H9 (cell line): ENCODE measurements at places on chromosomes 16 and 17. TPM values are rescaled to one million over a fixed set of nuclear protein-coding genes. Genes with fewer than 3 reads are reported as not detected.

CES5A gene
- not detected in 2 replicates for total RNA-seq

DNA sequence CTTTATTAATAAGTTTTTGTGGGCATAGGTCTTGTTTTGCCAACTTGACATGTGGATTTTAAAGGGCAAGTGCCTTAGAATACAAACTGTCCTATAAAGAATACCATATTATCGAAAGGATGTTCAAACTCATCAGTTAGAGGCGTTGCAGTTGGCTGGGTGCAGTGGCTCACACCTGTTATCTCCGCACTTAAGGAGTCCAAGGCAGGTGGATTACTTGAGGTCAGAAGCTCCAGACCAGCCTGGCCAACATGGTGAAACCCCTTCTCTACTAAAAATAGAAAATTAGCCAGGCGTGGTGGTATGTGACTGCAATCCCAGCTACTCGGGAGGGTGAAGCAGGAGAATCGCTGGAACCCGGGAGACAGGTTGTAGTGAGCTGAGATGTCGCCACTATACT lies 472.0 kb downstream of the WWOX start:
- DNase-seq, result no peak

DNA sequence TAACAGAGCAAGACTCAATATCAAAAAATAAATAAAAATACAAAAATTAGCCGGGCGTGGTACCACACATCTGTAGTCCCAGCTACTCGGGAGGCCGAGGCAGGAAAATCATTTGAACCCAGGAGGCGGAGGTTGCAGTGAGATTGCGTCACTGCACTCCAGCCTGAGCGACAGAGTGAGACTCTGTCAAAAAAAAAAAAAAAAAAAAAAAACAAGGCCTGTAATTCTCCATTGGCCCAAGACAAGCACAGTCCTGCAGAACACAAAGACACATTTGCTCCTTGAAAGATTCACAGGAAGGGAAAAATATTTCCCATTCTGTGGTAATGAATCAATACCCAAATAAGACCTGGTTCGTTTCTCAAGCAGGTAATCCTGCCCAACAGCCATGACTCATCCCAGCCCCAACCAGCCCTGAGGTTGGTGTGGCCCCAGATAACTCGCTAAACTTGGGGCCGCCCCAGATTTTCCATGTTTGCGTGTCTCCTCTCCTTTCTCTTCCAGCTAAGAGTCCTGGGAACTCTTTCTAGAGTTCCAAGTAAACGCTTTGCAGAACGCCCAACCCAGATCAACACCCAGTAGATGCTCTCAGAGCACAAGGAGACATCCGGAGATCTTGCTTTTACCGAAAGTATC lies 40.3 kb upstream of the SNN start:
- no peak for DNase-seq

DNA sequence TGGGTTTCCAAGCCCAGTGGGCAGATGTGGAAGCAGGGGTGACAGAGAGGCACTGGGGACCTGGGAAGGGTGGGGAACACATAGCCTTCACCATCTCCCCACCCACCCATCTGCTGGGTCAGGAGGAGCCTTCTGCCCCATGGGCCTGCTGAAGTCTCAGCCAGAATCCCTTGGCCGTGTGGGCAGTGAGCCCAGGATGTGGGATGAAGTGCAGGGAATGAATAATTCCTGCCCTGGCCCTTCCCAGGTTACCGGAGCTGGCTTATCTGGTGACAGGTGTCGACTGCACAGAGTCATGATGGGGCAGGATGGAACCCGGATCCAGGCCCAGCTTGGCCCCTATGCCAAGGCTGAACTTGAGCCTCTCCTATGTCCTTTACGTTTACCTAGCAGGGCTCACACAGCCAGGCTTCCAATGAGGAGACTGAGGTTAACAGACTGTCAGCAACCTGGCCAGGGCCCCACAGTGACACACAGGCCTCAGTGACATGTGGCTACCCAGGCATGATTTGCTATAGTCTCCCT lies 17.5 kb downstream of the ATP2A3 start:
- no peak for DNase-seq

OR2C1 gene
- total RNA-seq, result not detected in 2 replicates

DNA sequence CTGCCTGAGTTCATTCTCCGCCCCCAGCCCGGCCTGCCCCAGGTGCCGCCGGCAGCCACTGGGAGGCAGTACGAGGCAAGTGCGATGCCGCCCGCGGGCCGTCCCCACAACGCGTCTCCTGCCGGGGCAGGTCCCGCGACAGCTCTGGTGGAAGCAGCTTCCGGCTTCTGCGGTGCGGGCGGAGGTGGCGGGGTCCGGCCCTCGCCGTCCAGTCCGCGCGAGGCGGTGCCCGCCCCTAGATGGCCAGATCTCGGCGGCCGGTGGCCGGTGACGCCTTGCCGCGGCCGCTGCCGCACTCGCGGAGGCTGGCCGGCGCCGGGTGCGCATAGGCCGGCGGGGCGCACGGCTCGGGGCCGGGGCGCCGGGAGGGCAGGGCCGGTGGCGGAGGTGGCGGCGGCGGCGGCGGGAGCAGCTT lies 1.8 kb downstream of the GJD3 start:
- DNase-seq, result peak; percentile 95

GRCh38 chr17:7080456-7081041 lies 498 bp upstream of the CLEC10A start:
- no peak for DNase-seq

USP43 gene
- 5.2 and 5.5 TPM in 2 replicates for total RNA-seq

DNA sequence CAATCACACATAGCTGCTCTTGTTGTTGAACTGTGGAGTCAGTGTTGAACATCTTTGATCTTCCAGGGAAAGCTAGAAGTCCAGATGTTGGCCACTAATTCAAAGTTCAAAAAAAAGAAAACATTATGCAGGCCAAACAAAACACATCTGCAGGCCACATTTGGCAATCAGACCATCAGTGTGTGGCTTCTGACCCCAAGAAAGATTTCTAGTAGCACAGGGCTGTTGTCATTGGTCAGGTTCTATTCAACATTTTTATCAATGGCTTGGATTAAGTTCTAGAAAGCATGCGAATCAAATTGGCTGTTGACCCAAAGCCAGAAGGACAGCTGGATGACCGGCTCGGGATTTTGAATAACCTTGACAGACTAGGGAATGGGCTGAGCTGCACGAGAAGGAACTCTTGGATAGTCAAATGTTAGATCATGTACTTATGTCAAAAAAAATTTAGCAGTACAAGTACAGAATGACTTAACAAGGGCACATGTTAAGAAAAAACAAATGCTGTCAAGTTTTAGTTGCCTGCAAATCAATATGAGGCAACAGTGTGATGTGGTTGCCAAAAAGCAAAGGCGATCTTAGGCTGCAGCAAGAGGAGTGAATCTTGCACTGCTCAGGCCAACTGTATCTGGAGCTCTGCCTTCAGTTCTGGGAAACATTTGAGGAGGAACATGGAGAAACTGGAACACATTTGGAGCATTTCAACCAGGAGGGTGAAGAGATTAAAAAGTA lies 187.6 kb downstream of the RGS9 start:
- no peak for DNase-seq

GRCh38 chr17:80219763-80220053 lies 425 bp downstream of the SGSH start:
- DNase-seq, result no peak

DNA sequence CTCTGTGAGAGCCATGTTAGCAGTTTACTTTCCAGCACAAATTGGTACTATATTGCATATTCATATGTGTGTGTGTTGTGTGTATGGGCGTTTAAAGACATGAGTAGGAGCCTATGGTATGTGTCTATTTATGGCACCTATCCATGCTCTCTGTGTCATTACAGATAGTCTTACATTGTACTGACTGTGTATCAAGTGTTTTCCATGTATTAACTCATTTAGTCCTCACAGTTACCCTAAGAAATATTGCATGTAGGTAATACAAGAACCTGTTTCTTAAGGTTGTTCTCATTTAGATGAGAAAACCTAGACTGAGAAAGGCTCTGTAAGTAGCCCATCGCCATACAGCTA lies 1.6 kb downstream of the ALG1 start:
- no peak for DNase-seq

GRCh38 chr17:39928858-39929645 lies 1.5 kb downstream of the LRRC3C start:
- DNase-seq, result no peak

RTN4RL1 gene
- total RNA-seq, result 0.18 and 0.22 TPM in 2 replicates

PRR29 gene
- total RNA-seq, result 0.87 and 1.5 TPM in 2 replicates

CCL16 gene
- total RNA-seq, result not detected in 2 replicates

- DNase-seq, result no peak
Measured at GRCh38 chr17:15398291-15398690, 56.9 kb upstream of the TEKT3 start.

CNTNAP1 gene
- total RNA-seq, result 7.5 and 7.7 TPM in 2 replicates

HLF gene
- 0.17 and 0.44 TPM in 2 replicates for total RNA-seq

ODAD4 gene
- 1.3 and 2.1 TPM in 2 replicates for total RNA-seq

- DNase-seq, result no peak
Measured at GRCh38 chr16:82135844-82136243, 34.2 kb downstream of the MPHOSPH6 start.

- DNase-seq, result no peak
Measured at GRCh38 chr16:25235991-25236390, 19.2 kb downstream of the AQP8 start.

ABCC12 gene
- total RNA-seq, result 0.09 TPM in 1 of 2 replicates, not detected in the other

VKORC1 gene
- 93.9 and 94.5 TPM in 2 replicates for total RNA-seq

KCNH6 gene
- total RNA-seq, result 1.6 and 2.3 TPM in 2 replicates

DNA sequence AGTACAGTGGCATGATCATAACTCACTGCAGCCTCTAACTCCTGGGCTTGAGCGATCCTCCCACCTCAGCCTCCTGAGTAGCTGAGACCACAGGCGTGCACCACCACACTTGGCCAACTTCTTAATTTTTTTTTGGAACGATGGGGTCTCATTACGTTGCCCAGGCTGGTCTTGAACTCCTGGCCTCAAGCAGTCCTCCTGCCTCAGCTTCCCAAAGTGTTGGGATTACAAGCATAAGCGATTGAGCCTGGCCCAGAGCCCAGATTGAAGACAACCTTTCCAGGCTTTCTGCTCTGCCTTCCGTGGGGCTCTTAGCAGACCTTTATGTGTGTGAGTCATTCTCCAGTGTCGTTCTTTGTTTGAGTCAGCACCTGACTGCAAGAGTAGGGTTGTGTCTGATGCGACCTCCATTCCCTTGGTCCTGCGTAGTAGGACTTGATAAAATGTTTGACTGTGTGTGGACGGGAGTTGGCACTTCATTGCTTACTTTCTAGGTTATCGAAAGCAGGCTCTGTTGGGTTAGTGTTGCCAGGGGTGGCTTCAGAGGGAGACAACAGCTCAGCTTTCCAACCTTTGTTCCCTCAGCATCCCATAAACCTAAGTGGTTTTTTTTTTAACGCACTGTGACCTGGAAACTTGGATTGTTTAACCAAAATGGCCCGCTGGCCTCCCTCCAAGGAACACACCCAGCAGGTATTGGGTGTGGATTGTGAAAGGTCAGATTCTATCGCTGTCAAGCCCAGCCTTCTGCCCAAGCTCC lies 26.4 kb downstream of the EEF2K start:
- no peak for DNase-seq

GRCh38 chr16:86087011-86087895 lies 188.3 kb downstream of the IRF8 start:
- no peak for DNase-seq

GRAPL gene
- total RNA-seq, result 0.55 TPM in 1 of 2 replicates, not detected in the other

DNA sequence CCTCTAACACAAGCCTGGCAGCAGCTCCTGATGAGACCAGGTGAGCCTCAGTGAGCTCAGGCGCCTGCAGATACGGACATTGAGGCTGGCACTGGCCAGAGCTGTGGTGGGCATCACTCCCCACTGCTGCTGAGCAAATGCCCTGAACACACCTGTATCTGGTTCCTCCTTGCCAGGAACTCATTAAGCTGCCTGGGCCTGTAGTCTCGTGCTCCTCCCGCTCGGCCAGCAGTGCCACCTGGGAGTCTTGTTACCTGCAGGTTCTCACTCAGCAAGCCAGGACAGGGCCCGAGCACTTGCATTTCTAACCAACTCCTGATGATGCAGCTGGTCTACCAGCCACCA lies 13.3 kb downstream of the EIF4A3 start:
- DNase-seq, result peak; percentile 29

DNA sequence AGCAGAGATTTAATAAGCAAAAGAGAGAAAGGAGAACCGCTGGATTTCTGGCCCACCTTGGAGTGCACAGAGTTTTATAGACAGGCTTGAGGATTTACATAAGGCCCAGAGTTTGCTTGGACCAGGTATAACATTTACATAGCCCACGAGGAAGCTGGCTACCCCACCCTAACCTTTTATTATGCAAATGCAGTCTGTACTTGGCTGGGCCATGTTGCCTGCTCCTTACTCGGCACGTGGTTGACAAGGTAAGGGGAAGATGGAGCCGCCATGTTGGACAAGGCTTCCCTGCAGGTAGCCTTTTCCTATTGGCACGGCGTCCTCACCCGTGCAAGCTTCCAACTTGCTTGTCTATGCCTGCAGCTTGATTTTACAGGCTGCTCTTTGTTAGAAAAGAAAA lies 35.2 kb upstream of the HS3ST3A1 start:
- peak; percentile 34 for DNase-seq

GRCh38 chr16:65767125-65767524 lies 599.4 kb upstream of the CDH5 start:
- no peak for DNase-seq

- no peak for DNase-seq
Measured at GRCh38 chr16:82960918-82961317, 334.1 kb downstream of the CDH13 start.

DNA sequence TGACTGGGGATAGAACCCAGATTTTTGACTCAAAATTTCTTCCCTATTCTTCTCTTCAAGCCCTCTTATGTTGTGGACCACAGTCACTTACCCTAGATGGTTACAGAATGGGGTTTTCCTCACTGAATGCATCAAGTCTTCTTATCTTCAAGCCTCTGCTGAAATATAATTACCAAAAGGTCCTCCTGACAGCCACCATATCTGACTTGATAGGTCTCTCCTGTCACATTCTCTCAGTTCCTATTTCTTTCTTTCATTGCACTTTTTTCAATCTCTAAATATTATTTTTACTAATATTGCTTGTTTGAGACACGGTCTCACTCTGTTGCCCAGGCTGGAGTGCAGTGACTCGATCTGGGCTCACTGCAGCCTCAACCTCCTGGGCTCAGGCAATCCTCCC lies 1.1 kb upstream of the COPZ2 start:
- no peak for DNase-seq

TSPAN10 gene
- total RNA-seq, result 1.2 and 1.4 TPM in 2 replicates

EEF2KMT gene
- 16.4 and 18.1 TPM in 2 replicates for total RNA-seq

DNA sequence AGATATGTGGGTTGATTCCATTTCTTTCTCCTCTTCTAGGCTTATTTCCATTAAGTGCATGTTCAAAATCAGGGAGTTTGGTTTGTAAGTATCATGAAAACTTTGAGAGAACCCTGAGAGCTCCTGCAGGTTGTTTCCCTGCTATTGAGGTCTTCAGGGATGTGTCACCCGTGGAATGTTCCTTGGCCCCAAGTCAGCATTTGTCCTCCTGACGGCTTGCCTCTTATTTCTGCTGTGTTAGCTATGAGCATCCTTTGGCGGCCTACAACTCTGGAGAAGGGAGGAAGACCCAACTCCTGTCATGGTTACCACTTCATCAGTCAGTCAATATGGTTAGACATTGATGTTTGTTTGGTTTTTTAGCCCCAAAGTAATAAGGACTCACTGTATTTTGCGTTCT lies 180.8 kb downstream of the FTO start:
- DNase-seq, result no peak

STX1B gene
- total RNA-seq, result 9.7 and 11.0 TPM in 2 replicates

GRCh38 chr17:9131371-9131770 lies 110.1 kb downstream of the NTN1 start:
- no peak for DNase-seq

- DNase-seq, result peak; percentile 21
Measured at GRCh38 chr17:77722366-77722765, 236.1 kb upstream of the TNRC6C start.

NOTUM gene
- 2.0 and 2.1 TPM in 2 replicates for total RNA-seq
